MG63 (cell line): ENCODE measurements at places on chromosomes 1 and 21. TPM values are rescaled to one million over a fixed set of nuclear protein-coding genes. Genes with fewer than 3 reads are reported as not detected.

- DNase-seq = no peak
Observed at GRCh38 chr1:231778009-231778719, 151.6 kb downstream of the DISC1 start.

GRCh38 chr1:101165954-101166353 is 70.9 kb upstream of the S1PR1 start:
- DNase-seq = no peak

- no peak for DNase-seq
Observed at GRCh38 chr1:234518876-234519275, 39.9 kb upstream of the TARBP1 start.

SPRR2B gene
- total RNA-seq = not detected in 2 replicates

HTR6 gene
- not detected in 2 replicates for total RNA-seq

RBM15 gene
- 25.5 and 26.0 TPM in 2 replicates for total RNA-seq

CR1 gene
- 0.26 TPM in 1 of 2 replicates, not detected in the other for total RNA-seq

ASAP3 gene
- 8.4 and 17.3 TPM in 2 replicates for total RNA-seq

DNA sequence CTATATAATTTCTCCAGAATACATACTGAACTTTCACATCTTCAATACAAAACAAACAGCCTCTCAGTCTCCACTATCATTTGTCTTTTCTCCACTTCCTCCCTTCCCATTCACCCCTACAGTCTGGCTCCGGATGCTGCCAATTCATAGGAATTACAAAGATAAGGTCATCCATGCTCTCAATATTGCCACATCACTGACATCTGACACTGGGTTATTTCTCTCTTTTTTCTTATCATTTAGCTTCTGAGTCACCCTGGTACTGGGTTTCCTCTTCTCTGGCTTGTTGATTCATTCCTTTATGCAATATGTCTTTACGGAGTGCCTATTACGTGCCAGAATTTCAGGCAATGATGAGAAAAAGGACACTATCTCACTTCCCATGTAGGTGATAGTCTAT is 3.1 kb upstream of the SH3BP5L start:
- DNase-seq = peak; percentile 31

SH2D2A gene
- total RNA-seq = not detected in 2 replicates

ADGRL2 gene
- total RNA-seq = 0.13 and 0.57 TPM in 2 replicates

OR2T2 gene
- not detected in 2 replicates for total RNA-seq

DNA sequence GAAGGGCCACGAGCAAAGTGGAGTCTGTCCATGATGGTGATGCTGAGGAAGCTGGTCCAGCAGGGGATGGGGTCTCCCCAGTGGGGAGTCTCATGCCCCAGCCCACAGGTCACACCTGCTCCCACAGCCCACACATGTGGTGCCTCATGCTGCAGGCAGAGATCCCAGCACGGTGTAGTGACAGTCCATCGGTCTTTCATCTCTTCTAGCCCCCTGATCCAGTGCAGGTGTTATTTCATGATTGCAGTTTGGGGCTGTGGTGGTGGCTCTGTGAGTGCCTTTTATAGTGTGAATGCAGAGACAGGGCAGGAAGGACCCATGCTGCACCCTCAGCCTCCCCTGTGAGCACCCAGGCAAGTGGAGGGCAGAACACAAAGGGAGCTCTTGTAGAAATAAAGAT is 45.0 kb downstream of the UBASH3A start:
- no peak for DNase-seq

GRCh38 chr1:71862756-71863155 is 419.6 kb downstream of the NEGR1 start:
- DNase-seq = no peak

- no peak for DNase-seq
Observed at GRCh38 chr1:234823191-234824176, 213.5 kb upstream of the IRF2BP2 start.

KCNK1 gene
- 0.52 and 0.53 TPM in 2 replicates for total RNA-seq
